Stimulated activated CD4-positive, alpha-beta T cell treated with anti-CD3 and anti-CD28 coated beads, Interleukin-1b, Interleukin-23, amount 100 ng/mL, for 1 hour (primary cell): ENCODE measurements at places on chromosomes 12 and 14.

- no peak for DNase-seq
Observed at GRCh38 chr12:126506426-126507182, 1441.4 kb downstream of the AACS start.

- no peak for DNase-seq
Observed at GRCh38 chr12:127885954-127886750, 380.8 kb upstream of the TMEM132C start.

GRCh38 chr14:104435147-104436046 is 144.2 kb upstream of the C14orf180 start:
- no peak for DNase-seq

DNA sequence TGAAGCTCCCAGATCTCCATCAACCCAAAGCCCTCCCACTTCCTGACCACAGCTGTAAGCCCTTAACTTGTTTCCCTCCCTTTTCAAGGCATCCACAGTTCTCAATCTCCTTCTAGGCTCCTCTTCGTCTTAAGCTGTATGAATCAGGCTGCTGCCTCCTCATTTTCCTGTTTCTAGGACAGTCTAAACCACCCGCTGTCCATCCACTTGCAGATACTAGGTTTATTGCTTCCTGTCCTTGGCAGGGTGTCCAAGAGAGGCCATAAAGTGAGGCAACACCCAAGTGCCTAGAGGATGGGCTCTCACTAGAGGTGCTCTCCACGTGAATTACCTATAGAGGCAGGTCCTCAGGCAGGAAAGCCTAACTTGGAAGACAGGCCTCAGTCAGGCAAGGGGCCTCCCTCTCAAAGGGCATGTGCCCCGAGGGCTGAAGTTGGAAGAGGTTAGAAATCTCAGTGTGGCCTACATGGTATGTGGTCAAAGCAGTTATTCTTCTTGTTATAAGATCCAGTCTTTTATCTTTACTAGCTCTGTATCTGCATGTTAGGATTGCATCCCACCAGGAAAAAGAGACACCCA is 8.8 kb upstream of the TMEM106C start:
- no peak for DNase-seq

DNA sequence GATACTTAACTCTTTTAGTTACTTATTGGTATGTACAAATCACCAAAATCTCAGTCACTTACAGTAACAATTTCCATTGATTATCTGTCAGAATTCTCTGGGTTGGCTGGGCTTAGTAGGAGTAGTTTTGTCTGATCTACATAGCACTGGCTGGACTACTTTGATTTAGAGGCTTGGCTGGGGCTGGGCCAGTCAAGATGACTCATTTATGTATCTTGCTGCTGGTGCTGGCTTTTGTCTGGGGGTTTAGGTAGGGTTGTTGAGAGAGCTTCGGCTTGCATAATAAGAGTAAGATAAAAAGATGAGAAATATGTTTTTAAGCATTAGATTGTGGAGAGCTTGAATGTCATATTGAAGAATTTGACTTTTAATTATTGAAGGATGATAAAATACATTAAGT is 1093.7 kb downstream of the SLC6A15 start:
- DNase-seq = no peak

- no peak for DNase-seq
Observed at GRCh38 chr14:93028724-93029076, 87.0 kb downstream of the ITPK1 start.

- no peak for DNase-seq
Observed at GRCh38 chr12:123253641-123254459, 17.8 kb downstream of the CDK2AP1 start.

DNA sequence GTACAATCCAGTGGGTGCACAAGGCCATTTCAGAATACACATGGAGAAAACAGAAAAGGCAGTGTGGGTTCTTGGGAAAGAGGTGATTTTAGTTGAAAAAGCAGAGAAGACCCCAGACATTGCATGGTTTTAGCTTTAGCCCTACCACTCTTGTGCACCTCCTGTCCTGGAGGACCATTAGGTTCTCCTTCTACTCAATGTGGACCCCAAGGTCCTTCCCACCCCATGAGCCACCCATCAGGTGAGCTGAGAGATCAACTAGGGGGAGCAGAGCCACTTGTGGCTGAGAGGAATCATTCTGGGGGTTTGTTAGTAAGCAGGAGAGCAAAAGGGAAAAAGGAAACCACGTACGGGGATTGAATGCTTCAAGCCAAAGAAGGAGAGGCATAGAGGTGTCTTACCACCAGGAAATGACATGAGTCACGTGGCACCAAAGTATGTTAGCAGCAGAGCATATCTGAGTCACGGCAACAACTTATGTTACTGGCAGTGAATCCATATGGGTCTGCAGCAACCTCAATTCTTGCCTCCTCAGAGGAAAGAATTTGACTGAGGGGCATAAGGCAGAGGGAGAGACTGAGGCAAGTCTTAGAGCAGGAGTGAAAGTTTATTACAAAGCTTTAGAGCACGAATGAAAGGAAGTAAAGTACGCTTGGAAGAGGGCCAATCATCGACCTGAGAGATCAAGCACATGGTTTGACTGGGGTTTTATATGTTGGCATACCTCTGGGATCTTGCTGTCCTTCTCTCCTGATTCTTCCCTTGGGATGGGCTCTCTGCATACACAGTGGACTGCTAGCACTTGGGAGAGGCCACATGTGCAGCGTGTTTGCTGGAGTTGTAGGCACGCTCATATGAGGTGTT is 73.9 kb downstream of the HSD17B6 start:
- DNase-seq = no peak

DNA sequence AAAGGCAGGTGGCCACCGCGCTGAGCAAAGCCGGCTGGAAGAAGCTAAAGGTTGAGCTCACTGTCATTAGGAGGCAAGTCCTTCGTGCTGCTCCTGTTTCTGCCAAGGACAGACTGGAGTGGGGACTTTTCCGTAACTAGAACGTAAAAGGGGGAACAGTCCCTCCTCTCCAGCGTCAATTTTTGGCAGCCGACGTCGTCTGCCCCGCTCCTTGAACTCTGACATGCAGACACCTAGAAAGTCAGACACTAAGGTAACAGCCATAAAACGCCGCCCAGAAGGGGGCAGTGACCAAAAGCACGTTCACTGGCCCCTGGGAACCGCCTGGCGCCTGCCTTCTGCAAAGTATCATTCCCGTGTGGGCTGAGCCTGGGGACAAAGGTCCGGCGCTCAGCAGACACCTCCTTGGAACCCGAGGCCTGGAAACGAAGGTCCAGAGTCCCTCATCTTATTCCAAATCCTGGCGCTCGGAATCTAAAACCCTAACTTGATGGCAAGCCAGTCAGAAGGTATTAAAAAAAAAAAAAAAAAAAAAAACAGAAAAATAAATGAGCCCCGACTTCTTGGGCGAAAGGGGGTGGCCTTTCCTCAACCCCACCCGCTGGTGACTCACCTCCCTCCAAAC is 1.1 kb upstream of the LRP1 start:
- peak; percentile 22 for DNase-seq

GRCh38 chr12:13595536-13596443 is 385.6 kb downstream of the GRIN2B start:
- no peak for DNase-seq

GRCh38 chr14:44756554-44756953 is 205.2 kb downstream of the KLHL28 start:
- no peak for DNase-seq

DNA sequence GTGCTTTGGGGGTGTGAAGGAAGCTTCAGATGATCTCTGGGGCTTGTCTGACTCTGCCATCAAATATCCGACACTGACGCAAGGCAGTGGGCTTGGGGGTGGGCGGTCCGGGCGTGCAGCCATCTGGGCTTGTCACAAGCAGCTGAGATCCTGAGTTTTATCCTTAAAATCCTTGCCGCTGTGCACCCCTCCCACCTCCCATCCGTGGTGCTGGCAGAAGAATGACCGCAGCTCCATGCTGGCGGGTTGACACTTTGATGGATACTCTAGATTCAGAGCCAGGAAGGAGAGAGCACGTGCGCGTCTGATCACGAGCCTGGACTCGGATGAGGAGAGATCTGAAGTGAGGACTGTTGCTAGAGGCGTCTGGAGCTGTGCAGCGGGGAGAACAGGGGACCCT is 3.0 kb downstream of the ZFYVE21 start:
- DNase-seq = no peak

GRCh38 chr14:75418850-75419768 is 8.7 kb upstream of the JDP2 start:
- no peak for DNase-seq

DNA sequence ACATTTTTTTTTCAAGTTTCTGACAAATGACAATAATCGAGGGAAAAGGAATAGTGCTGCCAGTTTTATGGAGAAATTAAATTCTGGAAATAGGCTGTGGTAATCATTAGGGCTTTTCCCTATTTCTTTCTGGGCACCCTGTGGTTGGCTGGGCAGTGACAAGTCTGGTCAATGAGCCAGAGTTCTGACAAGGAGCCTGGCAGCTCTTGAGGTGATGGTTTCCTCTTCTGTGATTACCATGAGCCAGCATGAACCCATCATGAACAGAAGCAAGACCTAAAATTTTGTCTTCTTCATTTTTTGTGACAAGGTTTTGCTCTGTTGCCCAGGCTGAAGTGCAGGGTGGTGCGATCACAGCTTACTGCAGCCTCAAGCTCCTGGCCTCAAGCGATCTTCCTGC is 115.8 kb downstream of the TRAFD1 start:
- DNase-seq = no peak

- no peak for DNase-seq
Observed at GRCh38 chr14:104680806-104681688, 8.4 kb upstream of the INF2 start.

DNA sequence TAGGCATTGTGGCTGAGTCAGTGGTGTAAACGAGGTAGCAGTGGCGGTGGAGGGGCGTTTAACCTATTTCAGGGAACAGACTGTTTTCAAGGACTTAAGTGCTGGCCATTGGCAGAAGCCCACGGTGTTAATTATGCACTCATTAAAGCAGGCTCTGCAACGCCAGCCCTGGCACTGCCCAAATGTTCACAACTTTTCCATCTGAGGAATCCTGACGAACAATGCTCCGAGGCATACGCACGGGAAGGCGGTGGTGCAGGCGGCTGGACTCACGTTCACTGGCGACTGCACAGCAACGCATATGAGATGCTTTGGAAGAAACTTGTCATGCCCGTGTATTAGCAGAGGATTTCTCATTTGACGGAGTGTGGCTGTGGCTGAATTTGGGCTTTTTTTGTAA is 70.6 kb upstream of the SLC24A4 start:
- no peak for DNase-seq

DNA sequence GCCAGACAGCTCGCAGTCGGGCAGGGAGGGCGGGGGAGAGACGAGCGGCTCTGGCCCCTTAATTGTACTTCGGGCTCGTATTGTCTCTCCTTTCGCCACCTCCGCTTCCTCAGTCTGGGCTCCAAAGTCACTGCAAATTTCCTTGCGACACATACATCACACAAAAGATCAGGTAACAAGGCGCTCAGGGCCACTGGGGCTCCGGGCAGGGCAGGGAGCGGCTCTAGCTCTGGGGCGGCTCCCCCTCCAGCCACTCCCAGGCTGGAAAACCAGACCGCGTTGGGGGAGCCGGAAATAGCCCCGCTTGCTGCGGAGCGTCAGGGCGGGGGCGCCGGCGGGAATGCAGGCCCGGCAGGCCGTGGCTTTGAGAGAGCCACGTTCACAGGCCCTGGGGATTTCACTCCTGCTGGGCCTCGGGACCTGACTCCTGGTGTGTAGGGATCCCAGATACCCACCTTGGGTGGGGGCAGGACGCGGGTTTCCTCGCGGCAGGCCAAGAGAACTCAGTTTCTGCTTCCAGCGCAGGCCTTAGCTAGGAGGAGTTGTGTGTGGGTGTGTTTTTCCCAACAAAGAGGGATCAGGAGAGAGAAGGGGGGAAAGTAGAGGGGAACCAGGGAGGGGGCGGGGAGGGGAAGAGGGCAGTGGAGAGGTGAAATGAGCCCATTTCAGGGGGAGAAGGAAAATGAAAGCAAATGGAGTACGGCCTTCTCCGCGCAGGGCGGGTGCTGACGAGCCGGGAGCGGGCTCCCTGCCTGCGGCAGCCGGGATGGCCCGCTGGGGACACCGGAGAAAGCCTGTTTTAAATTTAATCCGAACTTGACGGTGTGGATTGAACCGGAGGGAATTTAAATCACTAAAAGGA is 4.4 kb upstream of the HOXC9 start:
- no peak for DNase-seq
